ENCODE measurements at places on chromosomes 11 and 22.
A peak's percentile ranks its signal among the peaks of the same experiment; 100 is the strongest.

DNA sequence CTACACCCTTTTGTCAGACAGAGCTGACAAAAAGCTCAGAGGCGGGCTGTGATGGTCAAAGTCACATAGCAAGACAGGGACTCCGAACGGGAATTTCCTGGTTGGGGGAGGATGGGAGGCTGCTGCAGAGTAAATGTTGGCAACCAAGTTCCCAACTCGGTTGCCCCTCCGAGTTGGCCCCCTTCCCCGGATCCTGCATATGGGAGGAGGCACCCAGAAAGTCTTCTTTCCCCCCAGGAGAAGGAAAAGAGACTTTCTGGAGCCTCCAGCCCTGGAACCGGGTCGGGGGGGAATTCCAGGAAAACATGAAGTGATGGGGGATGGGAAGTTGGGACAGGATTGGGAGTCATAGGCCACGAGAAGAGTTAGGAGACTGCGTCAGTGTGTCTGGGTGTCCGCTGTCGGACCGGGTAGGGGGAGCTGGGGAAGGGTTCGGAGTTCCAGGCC, 614 bp downstream of the SELENOM start:
- DNase-seq = no peak

DNA sequence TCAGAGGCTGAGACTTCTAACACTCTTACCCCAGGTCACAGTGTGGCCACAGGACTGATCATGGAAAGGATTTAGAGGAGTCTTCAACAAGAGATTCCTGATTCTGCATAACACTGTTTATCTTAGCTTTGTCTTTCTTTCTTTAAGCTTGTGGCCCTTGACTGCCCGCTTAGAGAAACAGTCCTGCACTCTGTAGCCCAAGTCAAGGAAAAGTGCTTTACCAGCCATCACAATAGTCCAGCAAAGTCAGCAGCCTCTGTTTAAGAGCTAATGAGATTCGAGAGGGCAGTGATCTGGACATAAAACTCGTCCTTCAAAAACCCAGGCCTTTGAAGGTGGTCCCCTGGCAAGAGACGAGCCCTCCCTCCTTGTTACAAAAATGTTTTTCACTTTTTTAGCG, 30.0 kb downstream of the PRDM10 start:
- no peak for DNase-seq

- DNase-seq = no peak
Measured at GRCh38 chr11:64614917-64615316, 23.9 kb downstream of the SLC22A12 start.

GRCh38 chr11:1717745-1718144, 20.8 kb downstream of the KRTAP5-6 start:
- DNase-seq = no peak

- DNase-seq = no peak
Measured at GRCh38 chr11:13009476-13009920, 382 bp downstream of the RASSF10 start.

- peak; percentile 12 for DNase-seq
Measured at GRCh38 chr11:83025267-83025704, 46.4 kb downstream of the RAB30 start.

GRCh38 chr11:132858223-132858622, 674.1 kb downstream of the OPCML start:
- no peak for DNase-seq

- no peak for DNase-seq
Measured at GRCh38 chr11:17188675-17189074, 19.1 kb downstream of the PIK3C2A start.

- no peak for DNase-seq
Measured at GRCh38 chr11:35723493-35723892, 60.9 kb downstream of the TRIM44 start.

DNA sequence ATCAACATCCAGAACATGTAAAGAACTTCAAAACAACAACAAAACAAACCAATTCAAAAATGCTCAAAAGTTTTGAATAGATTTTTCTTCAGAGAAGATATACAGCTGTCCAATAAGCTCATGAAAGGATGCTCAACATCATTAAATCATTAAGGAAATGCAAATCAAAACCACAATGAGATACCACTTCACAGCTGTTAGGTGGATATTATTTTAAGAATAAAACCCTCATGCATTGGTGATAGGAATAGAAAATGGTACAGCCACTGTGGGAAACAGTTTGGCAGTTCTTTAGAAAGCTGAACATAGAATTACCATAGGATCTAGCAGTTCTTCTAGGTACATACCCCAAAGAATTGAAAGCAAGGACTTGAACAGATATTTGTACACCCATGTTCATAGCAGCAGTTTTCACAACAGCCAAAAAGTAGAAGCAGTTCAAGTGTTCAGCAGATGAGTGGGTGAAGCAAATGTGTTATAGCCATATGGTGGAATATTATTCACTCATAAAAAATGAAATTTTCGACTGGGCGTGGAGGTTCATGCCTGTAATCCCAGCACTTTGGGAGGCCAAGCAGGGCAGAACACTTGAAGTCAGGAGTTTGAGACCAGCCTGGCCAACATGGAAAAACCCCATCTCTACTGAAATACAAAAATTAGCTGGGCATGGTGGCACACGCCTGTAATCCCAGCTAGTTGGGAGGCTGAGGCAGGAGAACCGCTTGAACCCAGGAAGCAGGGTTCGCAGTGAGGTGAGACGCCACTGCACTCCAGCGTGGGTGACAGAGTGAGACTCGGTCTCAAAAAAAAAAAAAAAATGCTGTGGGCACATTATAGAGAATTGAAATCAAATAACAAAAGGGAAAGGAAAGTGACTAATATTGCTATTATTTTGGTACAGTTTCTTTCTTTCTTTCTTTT, 42.9 kb downstream of the CBL start:
- no peak for DNase-seq

GRCh38 chr11:72968390-72968789, 154.2 kb downstream of the ATG16L2 start:
- DNase-seq = no peak

DNA sequence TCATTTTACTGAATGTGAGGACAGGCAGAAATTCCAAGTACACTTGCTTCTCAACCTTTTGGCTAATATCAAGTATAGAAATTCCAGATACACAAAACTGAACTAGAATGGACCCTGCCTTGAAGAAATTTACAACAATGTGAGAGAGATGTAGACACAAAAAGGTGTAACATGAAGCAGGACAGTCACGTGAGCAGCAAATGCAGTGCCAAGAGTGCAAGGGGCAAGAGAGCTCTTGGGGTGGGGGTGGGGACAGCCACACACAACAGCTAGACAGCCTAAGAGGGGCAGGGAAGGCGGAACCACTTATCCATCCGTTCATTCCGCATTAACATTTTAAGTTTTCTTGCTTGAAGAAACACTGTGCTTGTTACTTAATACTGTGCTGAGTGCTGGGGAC, 28.9 kb downstream of the PLEKHA7 start:
- no peak for DNase-seq

- no peak for DNase-seq
Measured at GRCh38 chr11:20880094-20880493, 210.7 kb downstream of the NELL1 start.

- peak; percentile 84 for DNase-seq
Measured at GRCh38 chr11:116731097-116731761, 41.6 kb downstream of the BUD13 start.

DNA sequence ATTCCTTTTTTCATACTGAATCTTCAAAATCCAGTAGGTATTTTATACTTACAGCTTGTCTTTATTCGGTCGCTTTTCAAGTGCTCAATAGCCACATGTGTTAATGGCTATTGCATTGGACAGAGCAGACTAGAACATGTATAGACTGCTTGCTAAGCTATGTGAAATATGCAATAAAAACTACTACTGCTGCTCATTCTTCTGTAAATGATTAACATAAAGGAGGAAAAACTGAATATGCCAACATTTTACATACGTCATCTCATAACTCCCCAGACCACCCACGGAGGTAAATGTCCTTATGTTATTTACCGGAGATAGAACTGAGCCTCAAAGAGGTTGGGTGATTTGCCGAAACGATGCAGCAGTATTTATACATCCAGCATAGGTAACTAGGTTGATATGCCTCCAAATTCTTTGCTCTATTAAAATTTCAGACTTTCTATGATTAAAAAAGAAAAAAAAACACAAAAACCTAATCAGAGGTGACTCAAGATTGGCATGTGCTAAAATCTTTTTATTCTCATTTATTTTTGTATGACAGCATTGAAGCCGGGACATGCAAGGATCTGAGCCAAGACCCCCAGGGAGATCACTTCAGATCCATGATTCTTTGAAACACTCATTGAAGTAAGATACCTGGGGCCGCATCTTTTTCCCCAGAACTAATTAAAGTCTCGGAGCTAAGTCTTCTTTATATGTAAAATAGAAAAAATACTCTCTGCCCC, 78.5 kb upstream of the OR5AK2 start:
- DNase-seq = no peak

- DNase-seq = no peak
Measured at GRCh38 chr11:95514416-95515110, 275.0 kb downstream of the FAM76B start.

GRCh38 chr11:57480409-57481137, 20.2 kb downstream of the RTN4RL2 start:
- DNase-seq = no peak

- no peak for DNase-seq
Measured at GRCh38 chr11:47109727-47110246, 66.9 kb downstream of the ARFGAP2 start.

GRCh38 chr22:25076336-25076735, 123.3 kb upstream of the CRYBB3 start:
- no peak for DNase-seq

DNA sequence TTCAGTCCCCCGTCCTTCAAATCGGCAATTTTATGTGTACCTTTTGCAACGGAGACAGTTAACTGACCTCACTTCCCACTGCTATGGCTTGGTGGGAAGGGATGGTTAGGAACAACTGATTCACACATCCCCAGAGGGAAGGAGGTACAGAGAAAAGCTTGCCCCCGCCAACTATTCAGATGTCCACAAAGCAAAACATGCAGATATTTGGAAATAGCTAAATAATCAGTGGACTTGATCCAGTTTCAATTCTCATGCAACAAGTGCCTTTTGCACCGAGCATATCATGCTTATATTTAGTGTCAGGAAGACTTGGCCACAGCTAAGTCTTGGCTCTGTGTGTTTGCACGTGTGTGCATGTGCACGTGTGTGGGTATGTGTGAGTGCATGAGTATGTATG, 144.6 kb downstream of the SNX19 start:
- DNase-seq = no peak

- peak; percentile 85 for DNase-seq
Measured at GRCh38 chr11:123654566-123655081, at the start of gene SCN3B. TSS of gene SCN3B (minus strand) at chr11:123654624. CDS start at chr11:123653801, 823 bp downstream.

- no peak for DNase-seq
Measured at GRCh38 chr11:68596231-68596630, 88.1 kb upstream of the GAL start.

- DNase-seq = no peak
Measured at GRCh38 chr11:130997278-130997677, 81.0 kb upstream of the SNX19 start.

DNA sequence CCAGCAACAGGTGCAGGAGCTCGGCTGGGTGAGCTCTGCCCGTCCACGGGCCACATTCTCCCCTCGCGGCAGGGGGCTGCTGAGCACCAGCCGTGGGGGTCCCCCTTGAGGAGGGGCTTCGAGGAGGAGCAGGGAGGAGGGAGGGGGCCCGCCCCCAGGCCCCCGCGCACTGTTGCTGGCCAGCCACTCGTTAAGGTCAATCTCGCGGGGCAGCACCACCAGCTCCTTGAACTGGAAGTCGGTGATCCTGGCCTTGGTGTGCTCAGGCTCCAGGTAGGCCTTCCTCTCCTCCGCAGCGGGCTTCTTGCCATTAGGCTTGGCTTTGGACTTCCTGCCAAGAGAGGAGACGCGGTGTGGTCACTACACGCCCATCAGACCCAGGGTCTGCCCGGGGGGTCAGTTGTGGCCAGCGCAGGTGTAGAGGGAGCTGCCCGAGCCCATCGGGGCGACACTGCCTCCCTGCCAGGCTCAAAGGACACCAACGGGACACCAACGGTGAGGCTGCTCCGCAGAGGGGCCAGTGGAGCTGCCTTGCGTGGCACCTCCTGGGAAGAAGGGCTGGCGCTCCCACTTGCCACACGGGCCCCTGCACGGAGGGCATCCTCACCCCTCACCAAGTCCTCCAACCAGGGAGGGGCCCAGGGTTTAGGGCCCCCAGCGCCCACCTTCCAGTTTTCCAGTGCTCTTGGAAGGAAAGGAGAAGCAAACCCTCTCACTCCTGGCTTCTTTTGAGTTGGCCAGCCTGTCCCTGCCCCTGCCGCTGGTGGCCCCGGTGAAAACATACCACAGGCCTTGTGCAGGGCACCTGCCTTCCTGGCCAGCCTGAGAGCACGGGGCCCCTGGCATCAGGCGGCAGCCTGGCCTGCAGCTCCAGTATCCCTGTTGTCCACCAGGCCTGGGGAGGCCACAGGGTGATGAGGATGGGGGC, 5.8 kb downstream of the MOB2 start:
- no peak for DNase-seq

DNA sequence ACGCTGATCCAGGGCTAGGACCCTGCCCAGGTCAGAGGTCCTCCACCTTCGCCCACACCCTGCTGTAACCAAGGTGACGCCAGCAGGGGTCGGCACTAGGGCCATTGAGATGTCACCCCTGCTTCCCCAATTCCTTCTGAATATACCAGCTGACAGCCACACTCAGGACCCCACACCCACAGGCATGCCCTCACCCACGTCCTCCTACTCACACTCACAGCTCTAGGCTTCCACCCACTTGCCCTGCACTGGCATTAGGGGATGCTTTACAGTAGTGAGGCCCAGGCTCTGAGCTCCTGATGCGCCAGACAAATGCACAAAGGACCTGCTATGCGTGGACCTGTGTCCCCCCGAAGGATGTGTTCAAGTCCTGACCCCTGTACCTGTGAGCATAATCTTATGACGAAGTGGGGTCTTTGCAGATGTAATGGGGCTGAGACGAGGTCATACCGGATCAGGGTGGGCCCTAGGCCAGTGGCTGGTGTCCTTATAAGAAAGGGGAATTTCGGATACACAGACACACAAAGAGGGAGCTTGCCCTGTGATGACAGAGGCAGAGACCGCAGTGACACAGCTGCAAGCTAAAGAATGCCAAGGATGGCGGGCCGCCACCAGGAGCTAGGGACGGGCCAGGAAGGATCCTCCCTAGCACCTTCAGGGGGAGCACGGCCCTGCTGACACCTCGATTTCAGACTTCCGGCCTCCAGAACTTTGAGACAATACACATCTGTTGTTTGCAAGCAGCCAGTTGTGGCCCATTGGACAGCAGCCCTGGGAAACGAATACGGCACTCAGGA, 11.2 kb downstream of the WNT11 start:
- no peak for DNase-seq

GRCh38 chr11:78798663-78799062, 224.0 kb upstream of the NARS2 start:
- peak; percentile 33 for DNase-seq

GRCh38 chr11:120178561-120179056, 32.2 kb upstream of the OAF start:
- no peak for DNase-seq

- no peak for DNase-seq
Measured at GRCh38 chr11:63952570-63952969, 13.8 kb downstream of the NAA40 start.
